ENCODE measurements at places on chromosomes 1 and 21.
A peak's percentile ranks its signal among the peaks of the same experiment; 100 is the strongest.

DNA sequence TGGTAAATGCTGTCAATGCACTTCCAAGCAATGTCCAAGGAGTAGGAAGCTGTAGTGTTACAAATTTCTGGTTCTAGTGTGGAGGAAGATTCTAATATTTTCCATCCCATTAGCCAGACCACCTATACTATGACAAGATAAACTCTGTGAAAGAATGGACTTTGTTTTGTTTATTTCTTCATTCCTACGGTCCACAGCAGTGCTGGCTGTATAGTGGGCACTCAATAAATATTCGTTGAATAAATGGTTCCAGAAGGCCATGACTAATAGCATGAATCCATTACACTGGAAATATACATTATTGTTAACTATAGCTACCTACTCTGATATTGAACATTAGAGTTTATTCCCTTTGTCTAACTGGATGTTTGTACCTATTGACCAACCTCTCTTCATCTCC lies 8.3 kb upstream of the MYSM1 start:
- no peak for DNase-seq

GRCh38 chr1:62185677-62186076 lies 9.0 kb upstream of the L1TD1 start:
- DNase-seq, result no peak

DNA sequence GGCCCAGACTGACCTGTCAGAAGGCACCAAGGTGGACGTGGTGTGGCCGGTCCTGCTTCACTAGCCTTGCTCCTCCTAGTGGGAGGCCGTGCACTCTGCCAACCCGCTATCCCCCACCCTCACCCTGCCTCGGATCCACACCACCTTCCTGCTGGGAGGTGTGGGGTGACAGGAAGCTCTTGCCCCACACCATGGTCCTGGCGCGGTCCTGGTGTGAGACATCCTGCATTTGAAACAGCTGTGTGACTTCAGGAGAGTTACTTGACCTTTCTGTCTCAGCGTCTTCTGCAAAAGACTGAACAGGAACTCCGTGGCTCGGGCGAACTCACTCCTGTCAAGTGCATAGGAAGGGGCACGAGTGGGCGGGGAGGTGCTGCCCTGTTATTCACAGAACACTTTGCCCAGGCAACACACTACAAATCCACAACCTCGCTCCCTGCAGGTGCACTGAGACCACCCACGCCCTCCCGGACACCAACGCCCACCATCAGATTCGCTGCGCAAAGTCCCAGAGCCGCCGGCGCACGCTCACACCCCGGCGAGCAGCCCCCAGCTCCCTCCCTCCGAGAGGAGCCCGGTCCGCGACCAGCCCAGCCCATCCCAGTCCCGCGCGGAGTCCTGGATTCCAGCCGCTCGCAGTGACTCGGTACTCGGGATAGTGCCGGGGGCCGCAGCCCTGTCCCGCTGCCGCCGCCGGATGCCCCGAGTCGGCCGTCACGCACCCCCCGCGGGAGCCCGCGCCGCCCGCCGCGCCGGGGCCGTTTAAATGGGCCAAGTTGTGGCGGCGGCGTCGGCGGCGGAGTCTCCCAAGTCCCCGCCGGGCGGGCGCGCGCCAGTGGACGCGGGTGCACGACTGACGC lies at the start of gene SAMD11:
TSS of gene SAMD11 (plus strand) at position 793 of the 860 bp plus-strand sequence. CDS start 509 bp downstream, outside the sequence.
- no peak for DNase-seq

- no peak for DNase-seq
Observed at GRCh38 chr1:107668762-107669161, 296.2 kb downstream of the VAV3 start.

GRCh38 chr1:58149271-58149812 lies 397.2 kb downstream of the OMA1 start:
- no peak for DNase-seq

DNA sequence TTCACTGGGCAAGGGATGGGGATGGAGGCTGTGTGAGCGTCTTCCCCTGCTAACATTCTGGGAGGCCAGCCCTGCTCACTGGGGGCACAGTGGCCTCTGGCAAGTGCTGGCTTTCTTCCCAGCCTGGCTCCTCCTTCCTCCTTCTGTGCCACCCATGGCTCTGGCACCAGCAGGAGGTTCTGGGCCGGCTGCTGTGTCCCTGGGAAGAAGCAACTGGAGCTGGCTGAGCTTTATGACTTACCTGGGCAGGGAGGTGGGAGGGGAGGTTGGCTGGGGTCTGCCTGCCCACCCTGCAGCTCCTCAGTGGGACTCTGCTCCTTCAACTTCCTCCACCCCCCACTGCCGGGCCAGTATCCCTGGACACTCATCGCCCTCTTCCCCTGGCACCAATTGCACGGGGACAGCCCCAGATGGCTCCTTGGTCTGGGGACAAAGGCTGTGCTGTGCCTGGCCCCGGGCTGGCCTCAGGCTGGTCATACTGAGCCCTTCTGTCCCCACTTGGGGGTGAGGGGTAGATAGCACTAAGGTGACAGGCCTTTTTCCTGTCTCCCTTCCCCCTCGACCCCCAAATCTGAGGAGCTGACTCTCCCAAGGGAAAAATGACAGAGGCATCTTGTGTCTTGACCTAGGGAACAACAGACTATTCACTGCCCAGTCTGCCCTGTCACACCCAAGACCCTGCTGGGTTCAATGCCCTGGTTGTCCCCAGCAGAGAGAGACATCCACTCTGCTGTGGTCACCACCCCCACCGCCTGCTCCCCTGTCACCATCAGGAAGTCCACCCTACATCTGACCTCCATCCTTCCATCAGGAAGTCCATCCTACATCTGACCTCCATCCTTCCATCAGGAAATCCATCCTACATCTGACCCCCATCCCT lies 14.4 kb downstream of the CDK18 start:
- DNase-seq, result no peak

GRCh38 chr1:199794105-199794863 lies 233.2 kb upstream of the NR5A2 start:
- DNase-seq, result no peak

- no peak for DNase-seq
Observed at GRCh38 chr1:227428803-227429202, 110.5 kb upstream of the CDC42BPA start.

DNA sequence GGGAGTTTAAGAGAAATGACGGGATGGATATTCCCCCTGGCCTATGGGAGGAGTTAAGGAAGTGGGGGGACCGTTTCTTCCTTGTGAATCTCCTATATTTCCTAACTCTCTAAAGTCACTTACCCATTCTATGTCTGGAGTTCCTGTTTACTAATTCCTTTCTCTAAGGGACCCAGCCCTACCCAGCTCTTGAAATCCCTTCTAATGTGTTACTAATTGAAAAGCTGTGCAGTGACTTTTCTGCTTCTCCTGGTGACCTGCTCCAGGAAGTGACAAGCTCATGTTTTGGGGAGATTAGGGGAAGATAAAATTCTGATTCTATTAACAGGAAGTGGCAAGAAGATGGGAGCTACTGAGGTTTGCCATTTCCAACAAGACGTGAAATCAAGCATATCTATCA lies 4.0 kb upstream of the SAMSN1 start:
- no peak for DNase-seq

- DNase-seq, result no peak
Observed at GRCh38 chr1:244319283-244320132, 132.2 kb downstream of the ADSS2 start.

- DNase-seq, result no peak
Observed at GRCh38 chr1:112889052-112889768, 66.8 kb downstream of the SLC16A1 start.

- no peak for DNase-seq
Observed at GRCh38 chr1:118960567-118961136, 27.5 kb downstream of the TBX15 start.

DNA sequence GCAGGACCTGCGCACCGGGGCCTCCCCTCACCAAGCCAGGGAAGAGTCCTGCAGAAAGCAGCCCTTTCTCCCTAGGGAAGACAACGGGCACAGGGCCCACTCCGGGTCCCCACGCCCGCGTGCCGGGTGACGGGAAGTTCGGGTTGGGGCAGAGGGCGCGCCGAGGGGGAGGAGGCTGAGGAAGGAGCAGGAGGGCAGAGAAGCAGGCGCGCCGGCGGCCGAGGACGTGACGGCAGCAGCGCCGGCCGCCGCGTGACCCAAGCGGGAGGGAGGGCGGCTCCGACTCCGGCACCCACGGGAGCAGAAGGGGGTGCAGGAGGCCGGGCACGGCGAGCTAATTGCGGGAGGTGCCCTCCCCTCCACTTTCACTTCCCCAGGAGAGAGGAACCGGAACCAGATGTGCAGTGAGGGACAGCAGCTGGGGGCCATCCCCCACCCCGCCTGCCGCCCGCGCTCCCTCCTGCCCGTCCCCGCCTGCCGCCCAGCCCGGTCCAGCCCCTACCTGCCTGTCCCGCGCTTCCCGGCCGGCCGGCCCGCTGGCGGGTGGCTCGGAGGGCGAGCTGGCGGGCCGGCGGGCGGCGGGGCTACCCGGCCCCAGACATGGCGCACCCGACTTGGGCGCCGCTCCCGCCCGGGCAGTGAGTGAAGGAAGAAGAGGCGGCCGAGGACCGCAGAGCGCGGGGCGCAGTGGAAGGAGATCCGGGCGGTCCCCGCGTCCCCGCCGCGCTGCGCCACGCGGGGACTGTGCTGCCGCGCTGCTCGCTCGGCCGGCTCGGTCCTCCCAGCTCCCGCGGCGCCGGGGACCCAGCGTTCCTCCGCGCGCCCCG lies 510 bp downstream of the DENND4B start:
- DNase-seq, result peak; percentile 61

GRCh38 chr1:94953107-94953506 lies 26.2 kb upstream of the CNN3 start:
- DNase-seq, result no peak

DNA sequence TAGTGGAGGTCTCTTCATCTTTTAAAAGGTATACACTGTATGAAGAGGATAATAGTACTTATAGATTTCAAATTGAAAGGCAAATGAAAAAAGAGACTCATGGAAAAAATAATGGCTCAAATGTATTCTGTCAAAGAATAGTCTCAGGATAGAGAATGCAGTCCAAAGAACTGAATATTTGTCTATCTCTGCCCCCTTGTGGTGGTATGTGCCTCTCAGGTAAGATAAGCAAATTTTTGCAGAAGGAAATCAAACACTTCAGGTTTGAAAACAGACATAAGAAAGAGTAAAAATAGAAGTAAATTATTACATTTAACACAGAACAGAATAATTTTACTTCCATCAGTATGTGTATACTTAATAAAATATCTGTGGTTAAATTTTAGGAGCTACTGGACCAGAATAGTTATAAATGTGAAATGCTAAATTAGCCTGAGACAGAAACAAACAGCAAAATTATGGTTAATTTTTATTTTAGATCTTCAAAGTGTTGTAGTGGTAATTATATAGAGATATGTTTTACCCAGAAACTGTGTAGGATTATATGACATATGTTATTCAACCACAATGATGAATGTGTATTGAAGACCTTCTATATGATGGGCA lies 164.4 kb upstream of the PALMD start:
- DNase-seq, result no peak

DNA sequence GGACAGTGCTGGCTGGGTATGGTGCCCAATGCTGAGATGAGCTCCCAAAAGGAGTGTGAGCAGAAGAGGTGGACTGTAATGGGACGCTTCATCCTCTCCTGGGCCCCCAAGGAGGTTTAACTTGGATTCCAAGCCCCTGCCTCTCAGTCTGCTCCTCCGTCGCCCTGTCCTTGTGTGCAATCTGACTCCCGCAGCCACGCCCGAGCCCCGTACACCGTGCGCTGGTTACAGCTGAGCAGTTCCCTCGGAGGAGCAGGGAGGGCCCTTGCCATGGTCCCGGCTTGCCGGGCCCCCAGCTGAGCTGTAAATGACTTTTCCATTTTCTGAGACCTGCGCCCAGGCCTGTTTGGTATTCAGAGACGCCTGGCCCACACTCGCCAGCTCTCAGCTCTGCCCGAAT lies 53.7 kb downstream of the PAX7 start:
- no peak for DNase-seq

DNA sequence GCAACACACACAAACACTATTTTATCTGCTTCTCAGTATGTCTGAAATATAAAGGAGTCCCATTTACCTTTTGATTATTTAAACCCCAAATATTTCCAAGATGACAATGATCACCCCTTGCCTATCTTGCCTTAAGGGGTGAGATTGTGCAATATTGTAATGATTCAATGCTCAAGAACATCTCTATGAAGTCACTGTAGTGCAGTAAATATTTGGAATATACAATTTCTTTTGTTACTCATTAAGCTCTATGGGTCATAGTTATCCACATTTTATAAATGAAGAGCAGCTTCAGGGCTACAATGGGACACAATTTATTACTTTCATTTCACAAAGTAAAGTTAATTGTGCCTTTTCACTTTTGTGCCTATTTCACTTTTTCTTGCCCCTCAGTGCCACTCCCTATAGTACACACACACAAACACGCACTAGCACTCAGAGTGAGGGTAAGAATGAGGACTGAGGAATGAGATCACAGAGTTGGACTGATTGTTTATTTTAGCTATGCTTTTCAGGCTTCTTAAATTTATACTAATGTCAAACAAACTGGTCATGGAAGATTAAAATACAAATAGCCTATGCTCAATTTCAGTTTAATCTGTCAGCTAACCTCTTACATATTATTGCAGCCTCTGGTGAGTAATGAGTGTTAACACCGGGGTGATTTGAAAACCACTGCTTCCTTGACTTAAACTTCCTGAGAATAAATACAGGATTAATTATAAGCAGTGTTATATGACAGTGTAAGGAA lies 521.0 kb upstream of the B3GALT2 start:
- DNase-seq, result no peak

DNA sequence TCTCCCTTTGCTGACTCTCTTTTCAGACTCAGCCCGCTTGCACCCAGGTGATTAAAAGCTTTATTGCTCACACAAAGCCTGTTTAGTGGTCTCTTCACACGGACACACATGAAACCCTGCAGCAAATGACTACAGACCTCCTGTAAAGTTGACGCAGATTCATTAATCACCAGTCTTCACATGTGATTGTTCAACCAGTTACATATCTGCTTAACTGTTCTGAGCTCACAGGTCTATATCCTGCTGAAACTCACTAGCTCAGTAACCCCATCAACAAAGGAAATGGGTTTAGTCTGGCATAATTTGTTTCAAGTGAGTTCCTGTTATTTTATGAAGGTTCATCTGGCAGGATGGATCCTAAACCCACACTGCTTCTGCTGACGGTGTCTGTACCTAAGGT lies 68.4 kb upstream of the GJA8 start:
- no peak for DNase-seq

DNA sequence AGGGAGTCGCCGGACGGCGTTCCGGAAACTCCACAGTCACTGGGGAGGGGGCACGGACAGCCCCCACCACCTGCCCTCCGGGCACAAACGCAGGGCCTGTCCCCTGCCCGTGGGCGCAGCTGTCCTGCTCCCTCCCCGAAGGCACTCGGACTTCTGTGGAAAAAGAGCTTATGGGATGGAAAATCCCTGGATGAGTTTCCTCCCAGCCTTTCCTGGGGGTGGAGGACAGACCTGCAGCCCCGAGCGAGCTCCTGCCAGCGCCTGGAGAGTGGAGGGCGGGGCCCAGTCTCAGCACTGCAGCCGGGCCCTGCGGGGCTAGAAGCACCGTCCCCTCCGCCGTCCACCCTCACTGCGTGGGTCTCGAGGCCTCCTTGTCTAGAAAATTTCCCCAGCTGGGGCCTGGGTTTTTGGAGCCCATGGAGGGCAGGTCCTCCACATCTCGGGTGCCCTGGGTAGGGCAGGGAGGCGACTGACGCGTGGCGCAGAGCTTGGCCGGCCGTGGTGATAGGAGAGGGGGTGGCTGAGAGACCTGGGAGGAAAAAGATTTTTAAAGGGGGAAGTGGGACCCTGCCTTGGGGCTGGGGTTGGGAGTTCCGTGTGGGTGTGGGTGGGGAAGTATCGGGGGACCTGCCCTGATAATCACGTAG lies 6.4 kb upstream of the COL6A1 start:
- DNase-seq, result no peak

GRCh38 chr1:94988356-94988755 lies 61.4 kb upstream of the CNN3 start:
- no peak for DNase-seq

GRCh38 chr1:37999430-38000232 lies 5.7 kb downstream of the FHL3 start:
- DNase-seq, result no peak

- DNase-seq, result no peak
Observed at GRCh38 chr1:165119086-165119485, 237.4 kb downstream of the LMX1A start.

Measured in activated naive CD4-positive, alpha-beta T cell (primary cell).